Activated naive CD4-positive, alpha-beta T cell treated with anti-CD3 and anti-CD28 coated beads, Interleukin-2, amount 50 U/mL, for 72 hours (primary cell): ENCODE measurements at places on chromosomes 13 and 19. TPM values are rescaled to one million over a fixed set of nuclear protein-coding genes. Genes with fewer than 3 reads are reported as not detected.

DNA sequence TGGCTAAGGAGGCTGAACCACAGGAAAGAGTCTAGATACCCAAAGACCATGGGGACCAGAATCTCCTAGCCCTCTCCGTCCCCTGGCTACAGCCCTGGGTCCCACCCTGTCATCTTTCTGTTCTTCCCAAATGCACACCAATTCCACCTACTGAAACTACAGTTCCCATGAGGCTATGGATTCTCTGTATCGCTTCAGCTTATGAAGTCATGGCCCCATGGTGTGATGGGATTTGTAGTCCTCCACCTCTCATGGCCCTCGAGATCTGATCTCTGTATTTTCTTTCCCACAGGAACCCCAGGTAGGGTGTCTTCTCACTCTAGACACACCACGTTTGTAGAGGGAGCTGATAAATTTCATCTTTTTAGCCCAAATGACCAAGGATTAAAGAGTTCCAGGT, 11.8 kb downstream of the PTPRH start:
- no peak for DNase-seq

DNA sequence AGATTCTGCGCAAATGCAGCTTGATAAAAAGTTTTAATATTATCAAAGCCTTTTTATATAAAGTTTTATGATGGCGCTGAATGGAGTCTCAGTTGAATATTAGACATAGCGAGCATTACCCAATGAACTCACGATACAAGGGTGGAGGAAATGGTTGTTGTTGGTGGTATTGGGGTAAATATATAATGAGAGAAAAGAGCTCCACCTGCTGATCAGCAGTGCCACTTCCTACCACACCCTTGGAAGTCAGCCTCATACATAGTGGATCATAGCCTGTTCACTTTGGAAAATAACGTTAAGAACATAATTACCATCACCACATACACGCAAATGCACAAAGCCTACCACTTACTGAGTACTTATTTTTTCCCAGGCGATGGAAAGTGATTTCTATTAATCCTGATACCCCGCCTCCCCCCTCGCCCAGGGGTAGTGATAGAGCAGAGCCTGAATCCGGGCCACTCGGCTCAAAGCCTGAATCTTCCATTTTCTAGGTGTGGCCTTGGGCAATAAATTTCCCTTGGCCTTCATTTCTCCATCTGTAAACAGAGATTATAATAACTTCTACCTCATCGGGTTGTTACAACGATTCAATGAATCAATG, 358.3 kb downstream of the KLF5 start:
- no peak for DNase-seq

DNA sequence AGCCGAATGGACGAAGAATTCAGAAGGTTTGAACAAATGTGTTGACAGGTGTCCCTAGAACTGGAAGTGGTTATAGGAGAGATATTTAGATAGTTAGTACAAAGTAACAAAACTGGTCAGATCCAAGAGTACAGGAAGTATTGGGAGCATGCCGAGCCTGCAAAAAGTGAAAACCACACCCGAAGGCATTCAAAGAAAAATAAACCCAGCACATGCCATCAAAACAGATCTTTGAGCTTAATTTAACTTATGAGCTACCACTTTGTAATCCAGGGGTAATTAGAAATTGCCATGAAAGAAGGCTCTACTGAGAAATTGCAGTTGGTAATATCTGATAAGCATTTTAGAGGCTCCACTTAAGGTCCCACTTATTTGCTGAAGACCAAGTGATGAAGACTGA, 214.2 kb downstream of the DNAJC15 start:
- no peak for DNase-seq

DNA sequence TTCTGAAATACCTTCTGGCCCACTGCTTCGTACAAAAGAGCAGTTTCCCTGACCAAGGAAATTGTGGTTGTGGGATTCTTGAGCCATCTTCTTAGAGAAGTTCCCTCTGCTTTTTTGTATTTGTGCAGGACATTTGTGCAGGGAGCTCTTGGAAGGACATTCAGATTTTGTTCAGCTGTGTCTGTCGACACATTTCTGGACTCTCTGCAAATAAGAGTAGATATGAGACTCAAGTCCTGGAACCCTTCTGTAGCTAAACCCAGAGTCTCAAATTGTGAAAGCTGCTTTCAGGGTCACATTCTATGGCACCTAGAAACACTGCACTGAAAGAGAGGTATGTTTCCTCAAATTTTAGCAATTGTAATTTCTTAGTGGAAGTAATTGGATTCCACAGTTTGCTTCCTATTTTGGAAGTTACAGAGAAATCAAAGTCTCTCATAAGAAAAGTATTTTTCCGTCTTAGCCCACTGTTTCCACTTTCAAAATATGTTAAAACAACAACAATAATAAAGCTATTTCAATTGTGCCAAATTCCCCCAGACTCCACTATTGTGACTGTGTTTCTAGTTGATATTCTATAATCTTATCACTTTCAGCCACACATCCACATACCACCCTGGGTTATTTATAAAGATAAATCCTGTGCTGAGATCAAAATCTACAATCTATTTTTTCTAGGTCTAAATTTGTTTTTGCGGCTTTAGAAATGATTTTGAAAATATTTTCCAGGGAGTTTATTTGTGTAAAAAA, 224.0 kb downstream of the COG6 start:
- no peak for DNase-seq

- DNase-seq, result no peak
Measured at GRCh38 chr19:40356681-40357595, 8.4 kb downstream of the PLD3 start.

GRCh38 chr13:37640499-37640898, 41.9 kb upstream of the POSTN start:
- no peak for DNase-seq

GRCh38 chr13:45331123-45331619, 9.8 kb downstream of the TPT1 start:
- no peak for DNase-seq

GRCh38 chr13:97258801-97259200, 36.7 kb downstream of the MBNL2 start:
- no peak for DNase-seq

- DNase-seq, result no peak
Measured at GRCh38 chr19:1417145-1417544, 9.8 kb downstream of the DAZAP1 start.

GRCh38 chr13:102628559-102628958, 31.8 kb downstream of the TPP2 start:
- DNase-seq, result no peak

DNA sequence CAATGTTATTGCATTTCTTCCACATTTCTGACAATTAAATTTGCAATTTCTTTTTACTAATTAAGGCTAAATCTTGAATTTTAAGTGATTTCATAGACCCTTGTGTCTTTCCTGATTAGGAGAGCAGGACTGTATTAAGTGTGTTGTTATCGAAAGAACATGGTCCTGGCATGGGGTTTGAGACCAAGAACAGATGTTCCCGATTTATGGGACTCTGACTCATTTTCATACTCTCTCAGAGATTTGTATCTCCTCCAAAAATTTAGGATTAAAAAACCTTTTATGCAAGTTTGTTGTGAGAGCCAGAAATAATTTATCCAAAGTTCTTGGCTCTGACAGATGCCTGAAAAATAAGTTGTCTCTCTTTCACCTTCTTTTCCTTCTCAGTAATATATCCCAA, 589.3 kb upstream of the ARGLU1 start:
- no peak for DNase-seq

- no peak for DNase-seq
Measured at GRCh38 chr13:44244288-44244687, 129.3 kb upstream of the SERP2 start.

DNA sequence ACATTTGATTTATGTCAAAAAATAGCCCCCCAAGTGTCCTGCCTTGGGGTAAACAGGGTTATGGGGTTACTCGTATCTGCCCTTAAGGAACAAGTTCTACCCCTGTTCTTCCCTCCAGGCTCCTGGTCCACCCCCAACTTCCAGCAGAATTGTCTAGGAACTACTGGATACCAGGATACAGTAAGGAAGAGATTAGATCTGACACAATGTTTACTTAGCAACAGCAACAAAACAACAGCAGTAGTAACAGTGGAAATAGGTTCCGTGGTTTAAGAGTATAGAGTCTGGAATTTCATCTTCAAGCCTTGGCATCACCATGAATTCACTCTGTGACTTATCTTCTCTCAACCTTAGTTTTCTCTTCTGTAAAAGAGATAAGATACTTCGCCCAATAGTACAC, 1.7 kb upstream of the FAM98C start:
- DNase-seq, result no peak

DNA sequence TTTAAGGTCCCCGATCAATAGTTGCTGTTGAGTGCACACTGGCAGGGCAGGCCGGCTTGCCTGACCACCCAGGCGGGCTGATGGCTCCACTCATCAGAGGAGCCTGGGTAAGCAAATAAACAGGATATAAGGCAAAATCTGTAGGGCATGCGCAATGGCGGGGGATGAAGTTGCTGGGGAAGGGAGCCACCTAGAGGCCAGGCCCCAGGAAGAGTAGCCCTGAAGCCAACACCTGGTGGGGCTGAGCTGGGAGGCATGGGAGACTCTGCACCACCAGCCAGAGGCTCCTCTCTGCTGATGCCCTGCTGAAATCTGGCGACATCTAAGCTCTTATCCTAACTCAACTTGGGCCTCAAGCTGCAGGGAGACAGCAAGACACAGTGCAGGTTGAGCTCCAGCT, 324.3 kb downstream of the ZNF536 start:
- no peak for DNase-seq

Gene FAM98C
- total RNA-seq, result 28.4 TPM

Gene TBXA2R
- 1.8 TPM for total RNA-seq

Gene FUT6
- total RNA-seq, result 0.27 TPM

Gene LAIR1
- 9.9 TPM for total RNA-seq

Gene HMGB1
- 418 TPM for total RNA-seq
